ENCODE measurements at places on chromosomes 7 and 10.

GRCh38 chr7:127968547-127968946 lies 62.7 kb downstream of the LRRC4 start:
- no peak for DNase-seq

DNA sequence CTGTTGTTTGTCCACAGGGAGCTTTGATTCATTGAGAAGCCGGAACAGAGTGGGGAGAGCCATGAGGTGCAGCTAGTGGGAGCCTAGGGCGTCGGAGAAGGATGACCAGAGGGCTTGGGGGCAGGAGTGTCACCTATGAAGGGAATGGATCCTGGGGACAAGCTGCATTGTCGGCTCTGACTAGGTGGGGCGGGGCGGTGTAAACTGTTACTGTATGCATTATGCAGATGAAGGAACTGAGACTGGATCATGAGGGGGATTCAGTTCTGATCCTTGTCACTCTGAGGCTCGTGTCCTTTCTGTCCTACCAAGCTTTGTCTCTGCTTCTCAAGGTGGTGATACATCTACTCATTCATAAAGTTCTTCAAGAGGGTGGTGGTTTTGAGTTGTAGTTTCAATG lies 39.9 kb upstream of the MMD2 start:
- no peak for DNase-seq

DNA sequence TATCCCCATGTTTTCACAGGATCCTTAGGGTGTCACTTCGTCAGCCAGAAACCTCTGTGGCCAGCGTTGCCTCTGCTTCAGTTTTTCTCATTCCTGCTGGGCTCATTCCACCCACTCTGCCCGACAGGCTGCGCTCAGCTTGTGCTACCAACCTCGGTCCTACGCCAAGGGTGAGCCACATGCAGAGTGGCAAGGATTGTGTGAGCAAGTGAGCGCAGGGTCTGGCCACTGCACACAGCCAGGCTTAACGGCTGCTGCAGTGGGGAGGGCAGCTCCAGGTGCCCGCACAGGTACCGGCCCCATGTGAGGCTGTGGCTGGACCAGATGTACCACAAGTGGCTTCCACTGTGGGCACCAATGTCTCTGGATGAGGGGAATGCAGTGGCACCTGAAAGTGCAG lies 329.2 kb downstream of the AUTS2 start:
- no peak for DNase-seq

DNA sequence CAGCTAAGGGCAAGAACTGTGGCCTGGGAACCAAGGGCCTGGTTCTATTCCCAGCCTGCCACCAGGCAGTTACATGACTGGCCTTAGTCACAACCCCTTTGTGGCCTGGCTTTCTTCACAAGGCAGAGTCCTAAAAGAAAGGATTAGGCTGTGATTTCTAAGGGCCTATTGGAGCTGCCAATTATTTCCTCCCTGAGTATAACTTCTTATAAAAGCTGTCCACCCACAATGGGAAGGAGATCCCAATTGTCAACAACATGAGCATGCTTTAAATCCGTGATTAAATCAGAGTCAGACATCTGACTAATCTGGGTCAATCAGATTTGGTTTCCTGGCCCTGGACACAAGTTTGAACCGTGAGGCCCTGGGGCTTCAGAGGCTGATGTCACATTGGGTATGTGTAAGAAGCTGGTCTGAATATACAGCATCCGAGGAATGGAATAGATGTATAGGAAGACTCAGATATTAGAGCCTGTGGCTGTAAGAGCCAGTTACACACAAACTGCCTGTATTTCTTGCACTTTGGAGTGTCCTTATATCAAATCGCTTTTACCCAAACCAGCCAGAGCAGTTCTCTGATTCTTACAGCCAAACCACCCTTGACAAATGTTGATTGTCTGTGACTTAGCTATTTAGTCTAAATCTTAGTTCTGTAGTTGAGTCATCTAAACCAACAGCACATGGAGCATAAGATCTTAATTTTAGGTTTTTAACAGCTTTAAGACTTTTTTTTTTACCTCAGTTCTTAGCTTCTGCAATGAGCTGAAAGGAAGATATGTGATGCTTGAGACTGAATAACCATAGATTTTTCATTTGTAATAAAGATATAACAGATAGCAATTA lies 61.3 kb downstream of the ABCB4 start:
- DNase-seq, result no peak

DNA sequence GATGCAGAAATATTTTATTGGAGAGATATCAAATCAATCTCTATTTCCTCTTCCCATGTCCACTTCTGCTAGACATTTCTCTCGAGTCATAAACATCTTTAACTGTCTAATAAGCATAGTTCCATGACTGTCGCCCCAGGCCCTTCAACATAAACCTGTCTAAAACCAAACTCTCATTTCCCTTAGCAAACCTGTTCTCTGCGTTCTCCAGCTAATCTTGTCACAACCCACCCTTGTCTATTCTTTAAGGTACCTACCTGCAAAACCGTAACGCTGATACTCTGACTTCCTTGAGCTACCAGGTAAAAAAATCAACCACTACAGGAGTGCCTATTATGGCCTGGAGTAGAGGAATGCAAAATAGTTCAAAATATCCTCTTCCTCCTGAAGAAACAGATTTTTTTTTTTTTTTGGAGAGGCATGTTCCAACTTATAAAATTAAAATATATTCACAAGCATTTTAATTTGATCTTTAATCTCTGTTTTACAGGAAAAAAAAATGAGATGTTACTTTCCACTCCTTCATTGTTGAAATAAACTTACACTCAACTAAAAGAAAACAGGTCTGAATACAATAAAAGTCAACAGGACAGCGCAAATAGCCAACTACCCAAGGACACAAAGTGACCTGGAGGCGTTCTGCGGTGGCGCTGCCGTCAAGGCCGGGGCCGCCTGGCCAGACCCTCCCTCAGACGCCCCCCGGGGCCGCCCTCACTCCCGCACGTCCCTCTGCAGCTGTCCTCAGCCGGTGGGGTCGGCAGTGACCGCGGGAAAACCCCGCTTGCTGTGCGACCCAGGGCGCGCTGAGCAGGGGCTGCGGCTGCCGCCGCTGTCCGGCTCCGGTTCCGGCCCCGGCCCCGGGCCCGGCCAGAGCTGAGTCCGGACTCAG lies 765 bp downstream of the SLC25A40 start:
- no peak for DNase-seq

- no peak for DNase-seq
Measured at GRCh38 chr10:61943674-61944378, 42.3 kb downstream of the ARID5B start.

GRCh38 chr10:93495654-93496321 lies 624 bp upstream of the CEP55 start:
- DNase-seq, result no peak

- no peak for DNase-seq
Measured at GRCh38 chr10:97538411-97538810, 34.2 kb upstream of the ANKRD2 start.

GRCh38 chr7:5693529-5693928 lies 87.9 kb downstream of the RNF216 start:
- DNase-seq, result no peak

GRCh38 chr7:54697659-54698186 lies 61.3 kb downstream of the SEC61G start:
- DNase-seq, result no peak

DNA sequence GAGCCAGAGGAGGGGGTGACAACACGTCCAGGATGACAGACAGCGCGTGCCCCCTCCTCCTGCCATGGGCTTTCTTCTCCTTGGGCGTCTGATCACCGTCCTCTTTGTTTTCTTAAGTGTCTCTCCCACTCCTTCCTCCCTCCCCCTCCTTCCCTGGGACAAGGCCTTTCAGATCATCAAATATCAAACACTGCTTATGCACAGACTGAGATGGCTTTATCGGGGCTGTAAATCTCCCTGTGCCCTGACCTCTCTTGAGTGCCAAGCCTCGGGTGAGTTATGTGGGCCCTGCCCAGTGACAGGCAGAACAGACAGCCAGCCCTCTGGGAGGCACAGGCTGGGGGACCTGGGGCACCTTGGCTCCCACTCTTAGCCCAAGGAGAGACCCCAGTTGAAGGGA lies 116.4 kb downstream of the C10orf105 start:
- no peak for DNase-seq

GRCh38 chr7:125468855-125469174 lies 539.2 kb upstream of the POT1 start:
- no peak for DNase-seq

- no peak for DNase-seq
Measured at GRCh38 chr7:20170633-20171032, 46.6 kb downstream of the MACC1 start.

GRCh38 chr10:118564114-118564513 lies 31.3 kb downstream of the PRLHR start:
- DNase-seq, result no peak

DNA sequence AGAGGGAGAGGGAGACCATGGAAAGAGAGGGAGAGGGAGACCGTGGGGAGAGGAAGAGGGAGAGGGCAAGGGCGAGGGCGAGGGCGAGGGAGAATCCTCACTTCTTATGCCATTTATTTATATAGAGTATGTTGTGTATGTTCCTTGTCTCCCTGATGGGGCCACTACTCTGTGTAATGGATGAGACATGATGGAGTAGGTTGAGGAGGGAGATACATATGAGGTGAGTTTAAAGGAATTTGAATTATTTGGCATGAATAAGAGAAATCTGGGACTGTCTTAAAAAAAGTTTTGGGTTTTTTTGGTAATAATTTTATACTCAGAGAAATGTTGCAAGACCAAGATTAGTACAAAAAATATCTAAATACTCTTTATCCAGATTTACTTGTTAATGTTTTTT lies 20.1 kb downstream of the CCSER2 start:
- no peak for DNase-seq

- no peak for DNase-seq
Measured at GRCh38 chr10:6313111-6313895, 110.6 kb downstream of the PFKFB3 start.

GRCh38 chr7:120171406-120171805 lies 101.6 kb upstream of the KCND2 start:
- DNase-seq, result no peak

DNA sequence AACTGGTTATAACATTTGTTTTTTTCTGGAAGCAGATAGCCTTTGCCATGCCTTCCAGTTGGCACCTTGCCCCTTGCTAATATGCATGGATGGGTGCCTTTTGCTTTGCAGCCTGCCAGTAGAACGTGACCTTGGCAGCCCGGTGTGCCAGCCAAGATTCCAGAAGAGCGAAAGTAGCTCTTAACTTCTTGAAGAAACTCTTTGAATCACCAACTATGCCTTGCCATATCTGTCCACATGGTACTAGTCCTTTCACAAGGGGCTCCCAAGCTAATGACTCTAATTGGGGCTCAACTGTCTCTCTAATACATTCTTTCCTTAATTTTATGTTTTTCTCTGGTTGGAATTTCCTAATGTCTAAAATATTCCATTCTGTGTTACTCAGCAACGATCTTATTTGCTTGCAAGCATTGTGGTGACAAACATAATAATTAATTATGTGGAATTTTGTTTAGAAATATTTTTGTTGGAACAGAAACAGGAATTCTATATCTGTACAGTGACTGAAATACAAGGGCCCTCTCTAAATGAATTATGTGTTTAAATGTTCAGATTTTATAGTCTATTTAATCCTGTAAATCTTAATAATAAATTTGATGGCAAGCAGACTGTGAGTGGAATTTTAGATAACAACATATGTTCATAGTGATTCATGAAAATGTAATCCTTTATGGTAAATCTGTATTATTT lies 45.8 kb downstream of the HDAC9 start:
- no peak for DNase-seq

DNA sequence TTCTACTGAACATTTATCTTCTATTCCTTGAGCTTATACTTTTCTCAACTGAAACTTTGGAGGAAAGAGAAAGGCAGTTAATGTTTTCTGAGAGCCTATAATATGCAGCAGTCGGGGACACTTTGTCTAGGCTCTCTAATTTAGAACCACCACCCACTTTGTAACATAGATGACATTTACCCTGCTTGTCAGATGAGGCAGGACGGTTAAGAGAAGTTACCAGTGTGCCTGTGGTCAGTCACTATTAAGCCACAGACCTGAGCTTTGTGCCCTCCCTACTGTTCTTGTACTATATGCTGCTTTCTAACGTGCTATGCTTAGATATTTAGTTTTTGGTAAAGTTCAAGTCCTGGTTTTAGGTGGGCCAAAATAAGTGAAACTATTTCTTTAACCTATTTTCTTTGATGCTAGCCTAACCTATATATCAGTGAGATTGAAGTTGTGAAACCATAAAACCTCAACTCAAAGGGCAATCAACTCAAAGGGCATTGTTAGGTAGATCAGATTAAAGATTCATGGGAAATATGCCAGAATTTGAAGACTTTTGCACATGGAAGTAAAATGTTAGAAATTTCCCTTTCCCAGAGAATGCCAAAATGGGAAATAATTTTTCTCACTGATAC lies 156.5 kb upstream of the AGR3 start:
- no peak for DNase-seq

GRCh38 chr10:60465801-60466200 lies 76.1 kb upstream of the ANK3 start:
- DNase-seq, result no peak

- no peak for DNase-seq
Measured at GRCh38 chr7:84231157-84231556, 36.6 kb upstream of the SEMA3A start.

GRCh38 chr10:75606203-75606779 lies 174.9 kb downstream of the LRMDA start:
- DNase-seq, result no peak

DNA sequence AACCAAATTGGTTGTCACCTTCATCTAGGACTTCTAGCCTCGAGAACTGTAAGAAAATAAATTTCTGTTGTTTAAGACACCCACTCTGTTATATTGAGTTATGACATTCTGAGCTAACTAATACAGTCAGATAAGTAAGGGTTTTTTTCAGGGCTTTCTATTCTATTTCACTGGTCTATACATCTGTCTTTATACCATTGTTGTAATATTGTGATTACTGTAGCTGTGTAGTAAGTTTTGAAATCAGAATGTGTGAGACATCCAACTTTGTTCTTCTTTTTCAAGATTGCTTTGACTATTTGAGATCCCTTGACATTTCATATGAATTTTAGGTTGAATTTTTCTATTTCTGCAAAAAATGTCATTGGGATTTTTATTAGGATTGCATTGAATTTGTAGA lies 7.5 kb downstream of the IFIT1 start:
- DNase-seq, result no peak

- no peak for DNase-seq
Measured at GRCh38 chr7:94458041-94458440, 51.6 kb upstream of the CASD1 start.

GRCh38 chr10:78218798-78219490 lies 185.3 kb downstream of the RPS24 start:
- DNase-seq, result no peak

- DNase-seq, result no peak
Measured at GRCh38 chr10:69831231-69831855, 29.6 kb downstream of the COL13A1 start.

GRCh38 chr7:12716134-12716681 lies 28.8 kb downstream of the ARL4A start:
- no peak for DNase-seq

GRCh38 chr7:151661587-151661986 lies 141.9 kb upstream of the RHEB start:
- no peak for DNase-seq

GRCh38 chr7:18177815-18178660 lies 150.4 kb upstream of the PRPS1L1 start:
- DNase-seq, result no peak

GRCh38 chr7:84664626-84665025 lies 470.0 kb upstream of the SEMA3A start:
- DNase-seq, result no peak

- no peak for DNase-seq
Measured at GRCh38 chr7:37645282-37646050, 38.1 kb upstream of the GPR141 start.

All from stimulated activated CD4-positive, alpha-beta T cell treated with anti-CD3 and anti-CD28 coated beads, Interleukin-15, amount 100 ng/mL, for 1 hour (primary cell).